Left ventricle myocardium superior (tissue), 1 donor: ENCODE measurements at places on chromosomes 4 and X. TPM values are rescaled to one million over a fixed set of nuclear protein-coding genes. Genes with fewer than 3 reads are reported as not detected.
A peak's percentile ranks its signal among the peaks of the same experiment; 100 is the strongest.

DNA sequence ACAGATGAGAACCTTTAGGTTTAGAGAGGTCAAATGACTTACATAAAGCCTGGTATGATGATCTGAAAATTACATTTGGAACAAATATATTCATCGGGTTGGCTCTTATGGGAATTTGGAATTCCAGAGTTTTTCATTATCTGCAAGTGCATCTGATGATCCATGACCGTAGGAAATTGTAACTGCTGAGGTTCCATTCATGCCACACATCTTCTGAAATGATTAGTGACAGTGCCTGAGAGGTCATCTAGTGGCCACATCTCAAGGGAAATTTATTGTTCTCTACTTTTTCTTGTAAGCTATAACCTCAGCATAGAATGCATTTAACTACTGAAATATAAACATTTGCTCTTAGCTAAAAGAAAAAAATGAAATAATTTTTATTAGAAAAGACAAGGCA is 105.8 kb upstream of the NWD2 start:
- DNase-seq: no peak

DNA sequence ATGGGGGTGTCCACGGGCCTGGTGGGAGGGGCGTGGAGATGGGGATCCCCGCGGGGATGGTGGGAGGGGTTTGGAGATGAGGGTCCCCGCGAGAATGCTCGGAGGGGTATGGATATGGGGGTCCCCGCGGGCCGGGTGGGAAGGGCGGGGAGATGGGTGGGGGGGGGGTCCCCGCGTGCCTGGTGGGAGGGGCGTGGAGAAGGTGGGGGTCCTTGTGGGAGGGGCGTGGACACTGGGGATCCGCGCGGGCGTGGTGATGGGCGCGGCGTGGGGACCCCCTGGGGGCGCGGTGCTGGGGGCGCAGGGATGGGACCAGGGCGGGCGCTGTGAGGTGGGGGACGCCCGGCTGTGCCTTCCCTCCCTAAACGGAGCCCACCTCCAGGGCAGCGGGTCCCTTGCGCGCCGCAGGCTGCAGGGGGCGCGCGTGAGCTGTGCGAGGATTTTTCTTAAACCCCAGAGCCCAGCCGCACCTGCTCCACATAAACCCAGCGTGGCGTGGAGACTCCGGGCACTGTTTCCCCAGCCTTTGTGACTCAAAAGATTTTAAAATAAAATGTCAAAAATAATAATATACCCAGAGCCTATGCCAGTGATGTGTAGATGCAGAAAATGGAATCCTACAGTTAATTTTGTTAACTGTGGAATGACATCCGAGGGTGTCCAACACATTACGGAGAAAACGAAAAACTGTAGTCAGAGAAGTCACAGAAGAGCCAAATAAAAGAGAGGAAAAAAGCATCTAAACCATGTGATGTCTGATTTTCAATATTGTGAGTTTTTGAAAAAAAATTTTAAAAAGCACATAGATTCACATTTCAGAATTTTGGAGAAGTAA is 1.5 kb upstream of the ASMTL start:
- peak; percentile 92 for DNase-seq

DNA sequence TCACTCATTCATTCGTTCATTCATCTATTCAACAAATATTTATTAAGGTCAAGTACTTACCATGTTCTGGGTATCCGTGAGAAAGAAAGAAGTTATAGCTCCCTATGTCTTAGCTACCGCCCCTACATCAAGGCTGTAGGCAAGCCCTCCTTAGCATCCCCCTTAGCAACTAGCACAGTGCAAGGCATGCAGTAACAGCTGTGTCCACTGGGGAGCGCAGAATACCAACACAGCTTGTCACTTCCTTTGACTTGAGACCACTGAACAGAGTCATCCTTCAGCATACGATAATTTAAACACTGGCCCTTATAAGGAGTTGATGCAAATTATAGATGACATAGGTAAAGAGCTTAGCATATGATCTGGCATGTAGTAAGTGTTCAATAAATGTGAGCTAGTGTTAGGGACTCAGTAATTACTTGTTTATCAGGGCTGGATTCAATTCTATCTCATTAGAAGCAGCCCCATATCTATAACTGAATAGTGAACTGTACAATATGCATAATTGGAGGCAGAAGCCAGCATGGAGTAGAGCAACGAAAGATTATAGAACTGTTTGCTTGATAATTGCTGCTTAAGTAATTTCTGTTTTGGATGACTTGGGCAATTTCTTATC is 8.7 kb downstream of the KIAA1210 start:
- DNase-seq: peak; percentile 55

- no peak for DNase-seq
Observed at GRCh38 chr4:87559090-87559837, 30.1 kb upstream of the SPARCL1 start.

GRCh38 chrX:111555406-111555958 is 44.0 kb downstream of the SERTM2 start:
- no peak for DNase-seq

Gene AKAP4
- not detected for total RNA-seq
